Amygdala (tissue), 56 donors: ENCODE measurements at places on chromosomes 2 and 18.

DNA sequence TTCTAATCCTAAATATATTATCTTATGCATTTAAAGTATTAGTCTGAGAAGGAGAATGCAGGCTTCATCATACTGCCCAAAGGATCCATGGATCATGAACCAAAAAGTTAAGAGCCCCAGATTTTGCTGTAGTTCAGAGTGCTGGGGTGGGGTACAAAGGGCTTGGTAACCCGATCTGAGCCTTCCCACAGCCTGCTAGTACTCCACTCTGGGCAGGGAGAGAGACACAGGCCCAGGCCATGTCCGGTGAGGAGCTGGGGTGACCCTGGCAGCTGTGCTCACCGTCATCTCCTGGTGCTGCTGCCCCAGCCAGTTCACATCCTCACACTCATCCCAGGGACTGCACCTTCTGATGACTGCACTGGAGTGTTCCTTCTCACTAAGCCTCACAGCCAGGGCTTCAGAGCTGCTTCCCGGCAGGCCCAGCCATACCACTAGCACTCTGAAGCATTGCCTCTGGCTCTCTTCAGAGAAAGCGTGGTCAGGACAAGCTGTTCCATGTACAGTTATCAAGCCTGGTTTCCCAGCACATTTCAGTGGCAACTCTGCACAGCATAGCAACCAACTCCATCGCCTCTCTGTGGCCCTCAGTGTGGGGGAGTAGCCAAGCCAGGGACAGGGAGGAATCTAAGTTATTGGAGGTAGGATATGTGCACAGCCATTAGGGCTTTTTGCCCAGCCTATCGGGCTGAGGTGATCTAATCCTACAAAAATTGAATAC, 189.0 kb upstream of the CTAGE1 start:
- no peak for DNase-seq

DNA sequence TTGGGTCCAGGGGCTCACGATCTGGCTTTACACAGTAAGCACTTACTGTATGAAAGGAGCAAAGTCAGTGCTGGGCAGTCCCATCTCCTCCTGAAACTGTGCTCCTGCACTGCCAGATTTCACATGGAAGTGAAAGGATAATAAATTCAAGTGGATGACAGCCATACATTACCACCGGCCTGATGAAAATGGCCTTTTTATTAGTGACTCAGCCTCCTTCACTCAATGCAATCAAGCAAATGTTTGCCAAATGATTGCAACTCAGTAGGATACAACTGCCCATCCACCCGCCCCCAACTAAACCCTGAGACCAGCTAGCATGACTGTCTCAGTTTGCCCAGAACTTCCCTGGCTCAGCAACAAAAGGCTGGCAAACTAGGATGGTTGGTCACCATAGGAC, 77.1 kb downstream of the MYO5B start:
- DNase-seq, result no peak

- no peak for DNase-seq
These were observed 114.0 kb downstream of the HIBCH start for GRCh38 chr2:190205657-190206056.

- no peak for DNase-seq
These were observed 875 bp downstream of the FASTKD1 start for GRCh38 chr2:169572821-169573159.

DNA sequence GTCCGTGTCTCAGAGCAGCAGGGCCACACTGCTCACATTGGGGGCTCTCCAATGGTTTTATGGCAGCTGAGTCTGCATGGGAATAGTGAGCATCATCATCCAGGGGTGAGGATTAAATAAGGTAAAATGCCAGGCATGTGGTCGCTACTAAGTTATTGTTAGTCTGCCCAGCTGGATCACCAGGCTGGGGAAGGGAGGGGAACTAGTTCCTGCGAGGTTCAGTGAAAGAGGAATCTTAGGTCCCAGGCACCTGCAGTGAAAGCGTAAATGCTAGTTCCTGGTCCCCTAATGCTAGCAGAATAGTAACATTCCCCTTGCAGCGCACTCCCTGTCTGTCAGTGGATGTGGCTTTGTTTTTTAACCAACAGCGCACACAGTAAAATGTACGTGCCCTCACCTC, 60.1 kb downstream of the ARHGEF4 start:
- DNase-seq, result no peak

- no peak for DNase-seq
These were observed 54.5 kb downstream of the EPAS1 start for GRCh38 chr2:46351750-46352138.

- DNase-seq, result no peak
These were observed 83.2 kb upstream of the BOD1L2 start for GRCh38 chr18:57063601-57064103.

GRCh38 chr2:160229591-160229990, 29.5 kb upstream of the ITGB6 start:
- no peak for DNase-seq

DNA sequence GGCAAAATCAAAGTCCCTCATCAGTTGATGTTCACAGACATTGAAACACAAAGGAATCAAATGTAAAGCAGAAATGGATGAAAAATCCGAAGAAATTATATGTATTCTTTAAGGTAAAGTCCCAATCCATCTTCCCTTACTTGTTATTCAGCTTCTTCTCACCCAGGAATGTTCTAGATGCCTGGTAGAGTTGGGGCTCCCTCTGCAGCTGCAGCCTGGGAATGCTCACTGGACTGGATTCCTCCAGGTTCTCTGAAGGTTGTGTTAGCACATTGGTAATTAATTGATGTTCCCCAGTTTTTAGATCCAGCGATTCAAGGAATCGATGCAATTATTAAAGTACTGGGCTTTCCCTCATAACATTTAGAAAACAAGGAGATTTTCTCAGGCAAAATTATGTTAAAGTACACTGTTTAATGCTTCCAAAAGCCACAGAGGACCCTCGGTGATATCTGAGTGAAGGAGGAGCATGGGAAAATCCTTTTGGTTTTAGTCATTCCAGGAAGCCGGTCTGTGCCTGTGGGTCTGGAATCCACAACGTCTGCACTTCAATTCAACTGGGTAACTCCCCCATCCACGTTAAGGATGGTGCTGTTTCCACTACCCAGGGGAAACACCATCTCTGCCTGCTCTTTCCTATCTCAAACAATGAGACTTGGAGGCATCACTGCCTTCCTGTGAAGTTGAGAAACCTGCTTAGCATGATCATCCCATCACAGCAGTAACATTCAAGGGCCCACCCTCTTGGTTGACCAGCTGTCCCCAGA, 22.0 kb downstream of the NTSR2 start:
- DNase-seq, result no peak

- no peak for DNase-seq
These were observed 302.3 kb upstream of the ID2 start for GRCh38 chr2:8379549-8379948.

- no peak for DNase-seq
These were observed 7.3 kb downstream of the RPS27A start for GRCh38 chr2:55239656-55240222.

DNA sequence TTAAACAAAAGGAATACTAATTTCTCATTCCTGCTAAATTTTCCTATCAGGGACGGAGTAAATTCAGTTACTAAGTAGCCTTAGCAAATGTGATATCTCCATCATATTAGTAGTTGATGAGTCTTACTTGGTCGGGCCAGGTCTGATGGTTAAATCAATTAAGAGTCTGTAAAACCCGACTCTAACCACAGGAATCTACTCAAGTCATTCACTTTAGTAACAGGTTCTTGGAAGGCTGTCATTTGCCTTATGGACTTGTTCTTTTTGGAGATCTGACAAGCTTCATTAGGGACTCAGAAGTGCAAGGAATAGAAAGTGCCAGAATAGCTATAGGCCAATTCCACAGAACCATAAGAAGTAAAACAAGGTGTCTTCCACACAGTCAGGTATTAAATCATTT, 119.0 kb downstream of the GCA start:
- no peak for DNase-seq

DNA sequence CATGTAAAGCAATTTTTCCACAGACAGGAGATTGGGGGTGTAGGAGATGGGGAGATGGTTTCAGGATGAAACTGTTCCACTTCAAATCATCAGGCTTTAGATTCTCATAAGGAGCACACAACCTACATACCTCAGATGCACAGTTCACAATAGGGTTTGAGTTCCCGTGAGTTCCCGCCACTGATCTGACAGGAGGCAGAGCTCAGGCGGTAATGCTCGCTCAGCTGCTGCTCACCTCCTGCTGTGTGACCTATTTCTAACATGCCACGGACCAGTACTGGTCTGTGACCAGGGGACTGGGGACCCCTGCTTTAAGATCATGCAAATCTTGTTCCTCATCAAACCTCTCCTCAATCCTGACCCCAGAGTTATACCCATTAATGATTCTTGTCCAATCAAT, 70.1 kb downstream of the RPE start:
- no peak for DNase-seq

DNA sequence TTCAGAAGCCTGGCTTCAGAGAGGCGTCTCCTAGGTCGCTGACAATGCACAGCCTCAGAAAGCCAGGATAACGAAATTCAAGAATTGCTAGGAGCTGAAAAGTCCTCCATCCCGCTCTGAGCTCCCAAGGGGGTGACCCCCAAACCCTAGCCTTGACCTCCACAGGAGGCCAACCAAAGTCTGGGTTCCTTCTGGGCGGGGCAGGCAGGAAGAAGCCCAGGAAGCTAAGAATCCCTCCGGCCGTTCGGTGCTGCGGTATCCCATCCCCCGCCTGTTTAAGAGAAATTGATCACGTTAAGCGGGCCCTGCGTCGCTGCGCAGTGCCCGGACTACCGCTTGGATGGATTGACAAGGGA, 2.5 kb upstream of the OSR1 start:
- DNase-seq, result no peak

DNA sequence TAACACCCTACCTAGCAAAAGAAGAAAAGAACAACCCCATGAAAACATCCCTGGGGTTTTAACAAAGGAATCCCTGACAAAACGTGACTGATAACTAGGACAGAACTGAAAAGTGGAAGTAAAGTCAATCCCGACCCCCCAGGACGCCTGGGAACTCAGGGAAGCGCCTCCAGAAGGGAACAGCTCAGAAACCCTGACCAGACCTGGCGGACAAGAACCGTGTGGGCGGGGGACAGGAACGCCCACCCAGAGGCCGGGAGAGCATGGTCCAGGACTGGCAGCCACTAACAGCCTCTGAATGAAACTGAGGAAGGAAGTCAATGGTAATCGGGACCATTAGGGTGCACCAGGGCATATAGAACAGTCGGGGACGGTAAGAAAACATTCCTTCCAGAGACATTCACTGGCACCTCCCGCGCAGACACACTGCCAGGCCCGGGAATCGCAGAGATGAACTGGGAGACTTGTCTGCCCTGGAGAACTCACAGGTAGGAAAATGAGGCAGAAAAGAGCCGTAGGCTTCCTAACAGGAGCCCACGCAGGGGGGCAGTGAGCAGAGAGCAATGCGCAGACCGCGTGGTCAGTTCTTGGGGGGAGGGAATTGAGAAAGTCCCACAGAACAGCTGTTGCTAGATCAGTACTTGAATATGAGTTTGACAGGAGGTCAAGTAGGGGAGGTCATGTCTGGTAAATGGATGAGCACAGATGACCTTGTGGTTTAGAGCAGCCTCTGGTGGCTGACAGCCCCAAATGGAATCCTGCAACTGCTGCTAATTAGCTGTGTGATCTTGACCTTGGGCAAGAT, 1.3 kb upstream of the TBC1D8 start:
- DNase-seq, result no peak

- DNase-seq, result no peak
These were observed 323.3 kb upstream of the ZNF521 start for GRCh38 chr18:25675123-25675850.

- no peak for DNase-seq
These were observed 57.6 kb downstream of the SMAD7 start for GRCh38 chr18:48893061-48893607.

- DNase-seq, result no peak
These were observed 312.9 kb upstream of the CDH19 start for GRCh38 chr18:66916834-66917233.

DNA sequence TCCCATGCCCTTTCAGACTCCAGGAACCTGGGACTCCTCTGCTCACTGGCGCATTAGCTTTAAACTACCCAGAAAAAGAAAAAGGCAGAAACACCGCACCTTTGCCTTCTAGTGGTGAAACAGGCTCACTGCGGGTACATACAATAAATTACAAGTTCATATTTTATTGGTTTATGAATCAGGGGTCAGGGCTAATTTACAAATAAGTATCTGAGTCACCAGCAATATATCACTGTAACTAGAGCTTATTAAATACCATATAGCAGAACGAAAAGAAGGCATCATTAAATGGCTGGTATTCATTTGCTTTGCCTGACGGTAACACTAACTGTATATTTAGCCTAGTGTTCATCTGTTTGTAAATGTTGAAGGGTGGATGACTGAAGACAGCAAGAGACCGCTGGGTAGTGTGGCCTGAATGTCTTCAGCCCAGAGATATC, 26.9 kb upstream of the DTNB start:
- DNase-seq, result no peak

GRCh38 chr2:48383036-48383435, 146.9 kb upstream of the STON1 start:
- no peak for DNase-seq
